ENCODE measurements at places on chromosomes 7 and 10.

- peak; percentile 42 for DNase-seq
Observed at GRCh38 chr10:49161411-49161997, 26.7 kb downstream of the TMEM273 start.

GRCh38 chr10:23345861-23346260, 1.3 kb upstream of the C10orf67 start:
- peak; percentile 76 for DNase-seq

- peak; percentile 93 for DNase-seq
Observed at GRCh38 chr7:2082139-2082998, 150.4 kb downstream of the MAD1L1 start.

- DNase-seq = peak; percentile 89
Observed at GRCh38 chr7:2800931-2801688, 43.0 kb downstream of the GNA12 start.

- no peak for DNase-seq
Observed at GRCh38 chr10:43876976-43877375, 228.3 kb upstream of the ZNF32 start.

GRCh38 chr7:141201145-141201885, 127.5 kb downstream of the TMEM178B start:
- DNase-seq = peak; percentile 22

GRCh38 chr10:55311848-55312635, 511.0 kb upstream of the PCDH15 start:
- peak; percentile 2 for DNase-seq

DNA sequence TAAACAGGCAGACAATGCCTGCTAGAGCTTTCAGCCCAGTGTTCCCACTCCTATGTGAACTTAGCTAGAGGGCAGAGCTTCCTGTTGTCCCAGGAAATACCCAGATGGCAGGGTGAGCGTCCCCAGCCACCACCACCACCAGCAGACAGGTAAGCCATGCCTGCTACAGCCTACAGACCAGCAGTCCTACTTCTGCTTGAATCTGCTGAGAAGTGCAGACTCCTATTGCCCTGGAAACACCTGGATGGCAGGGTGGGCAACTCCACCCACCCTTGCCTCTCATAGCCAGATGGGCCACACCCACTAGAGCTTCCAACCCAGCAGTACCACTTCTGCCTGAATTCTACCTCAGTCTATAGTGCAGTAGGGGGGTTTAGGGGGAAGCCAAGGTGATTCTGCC, 64.4 kb downstream of the FBXL13 start:
- DNase-seq = no peak

GRCh38 chr10:112376396-112376790, 2.5 kb downstream of the ACSL5 start:
- no peak for DNase-seq

- no peak for DNase-seq
Observed at GRCh38 chr10:27621461-27621860, 117.4 kb downstream of the RAB18 start.

GRCh38 chr7:93810561-93810960, 80.0 kb downstream of the TFPI2 start:
- DNase-seq = no peak

DNA sequence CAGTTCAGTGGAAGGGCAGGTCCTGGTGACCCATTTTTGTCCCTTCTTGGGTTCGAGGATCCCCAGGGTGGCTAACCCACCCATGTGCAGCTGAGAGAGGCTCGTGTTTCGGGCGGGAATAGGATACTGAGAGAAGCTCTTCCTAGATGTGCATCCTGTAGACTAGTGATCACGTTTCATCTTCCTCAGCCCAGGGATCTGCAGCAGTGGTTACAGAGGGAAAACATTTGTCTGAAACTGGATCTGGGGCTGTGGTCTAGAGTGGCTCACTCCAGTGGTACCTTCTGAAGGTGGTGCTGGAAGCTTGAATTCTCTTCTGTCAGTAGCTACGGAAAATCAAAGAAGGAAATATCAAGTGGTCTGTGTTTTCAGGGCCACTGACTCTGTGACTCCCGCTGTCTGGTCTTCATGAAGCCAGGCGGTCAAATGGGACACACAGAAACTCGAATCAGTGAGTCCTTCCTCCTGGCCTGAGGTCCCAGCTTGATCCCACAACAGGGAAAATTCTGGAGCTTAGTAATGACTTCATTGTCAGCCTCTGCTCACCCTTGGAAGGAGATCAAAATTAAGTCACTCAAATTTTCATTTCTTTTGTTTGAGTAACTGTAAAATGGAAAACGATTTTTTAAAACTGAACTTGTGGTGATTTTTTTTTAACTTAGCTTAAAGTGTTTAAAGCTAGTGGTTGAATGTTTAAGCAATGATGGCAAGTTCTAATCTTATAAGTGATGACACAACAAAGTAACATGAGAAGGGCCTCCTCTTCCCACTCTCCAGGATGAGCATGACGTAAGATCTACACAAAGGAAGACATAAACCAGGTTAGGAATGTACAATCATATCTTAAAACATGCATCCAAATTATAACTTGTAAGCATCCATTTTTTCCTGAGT, 469.3 kb upstream of the KLF6 start:
- peak; percentile 44 for DNase-seq

- DNase-seq = no peak
Observed at GRCh38 chr7:68276725-68277124, 1280.1 kb downstream of the TYW1 start.

- DNase-seq = no peak
Observed at GRCh38 chr7:40656349-40656748, 521.5 kb downstream of the SUGCT start.

GRCh38 chr10:74026428-74027015, 28.6 kb downstream of the VCL start:
- DNase-seq = no peak

DNA sequence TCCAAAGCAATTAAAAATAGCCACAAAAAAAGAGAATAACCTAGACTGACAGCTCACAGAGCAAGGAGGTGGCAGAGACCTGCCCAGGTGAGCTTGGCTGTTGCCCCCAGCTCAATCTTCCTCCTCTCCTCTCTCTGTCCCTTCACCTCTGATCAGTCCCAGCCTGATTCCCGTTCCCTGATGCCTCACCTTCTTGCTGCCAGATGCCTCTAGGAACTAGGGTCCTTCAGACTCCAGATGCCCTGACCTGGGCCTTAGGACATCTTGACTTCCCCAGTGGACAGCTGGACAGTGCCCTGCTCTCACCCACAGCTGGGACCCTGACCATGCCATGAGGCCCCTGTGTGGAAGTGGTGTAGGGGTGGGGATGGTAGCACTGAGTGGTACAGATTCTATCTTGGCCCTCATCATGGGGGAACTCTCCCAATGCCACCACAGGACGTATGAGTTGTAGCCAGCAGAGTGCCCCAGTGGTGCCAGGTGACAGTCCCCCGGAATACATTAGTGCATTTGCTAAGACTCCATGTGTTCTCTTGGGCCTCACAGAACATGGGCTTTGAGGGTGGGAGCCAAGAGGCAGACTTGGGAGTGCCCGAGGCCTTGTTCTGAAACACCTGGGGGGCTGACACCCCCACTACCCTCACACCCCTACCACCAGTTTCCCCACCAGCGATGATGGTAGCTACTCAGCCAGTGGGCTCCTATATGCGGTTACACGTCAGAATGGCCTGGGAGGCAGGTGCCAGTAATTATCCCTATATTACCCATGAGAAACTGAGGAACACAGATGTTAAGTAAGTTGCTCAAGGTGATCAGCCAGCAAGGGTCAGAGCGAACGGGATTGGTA, 2.0 kb downstream of the DEPP1 start:
- DNase-seq = no peak

DNA sequence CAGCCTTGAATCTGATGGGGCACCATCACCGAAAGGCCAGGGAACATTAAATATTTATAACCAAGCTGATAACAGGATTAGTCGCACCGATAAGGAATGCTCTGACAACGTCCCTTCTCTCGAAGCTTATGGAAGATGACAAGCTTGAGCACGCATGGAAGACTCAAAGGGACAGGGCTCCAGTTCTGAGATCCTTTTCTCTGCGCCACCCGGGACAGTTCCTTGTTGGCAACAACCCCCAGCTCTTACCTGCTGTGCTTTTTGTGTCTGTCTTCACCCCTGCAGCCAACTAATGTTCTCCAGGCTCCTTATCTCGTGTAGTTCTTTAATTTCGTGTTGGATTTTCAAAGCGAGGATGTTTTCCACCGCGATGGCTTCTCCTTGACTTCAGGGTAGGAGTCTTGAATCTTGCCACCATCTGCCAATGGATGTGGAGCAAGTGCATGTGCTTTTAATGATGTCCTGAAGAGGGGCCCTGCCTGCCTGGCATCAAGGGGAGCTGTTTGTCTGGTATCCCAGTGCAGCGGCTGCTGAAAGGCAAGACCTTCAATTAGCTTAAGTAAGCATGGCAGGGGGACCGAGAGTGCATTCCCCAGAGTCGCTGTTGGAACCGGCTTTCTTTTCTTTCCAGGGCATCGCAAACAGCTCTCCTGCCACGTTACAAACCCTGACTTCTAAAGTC, 354 bp upstream of the FERD3L start:
- no peak for DNase-seq

- no peak for DNase-seq
Observed at GRCh38 chr7:70654979-70655378, 477.0 kb upstream of the GALNT17 start.

DNA sequence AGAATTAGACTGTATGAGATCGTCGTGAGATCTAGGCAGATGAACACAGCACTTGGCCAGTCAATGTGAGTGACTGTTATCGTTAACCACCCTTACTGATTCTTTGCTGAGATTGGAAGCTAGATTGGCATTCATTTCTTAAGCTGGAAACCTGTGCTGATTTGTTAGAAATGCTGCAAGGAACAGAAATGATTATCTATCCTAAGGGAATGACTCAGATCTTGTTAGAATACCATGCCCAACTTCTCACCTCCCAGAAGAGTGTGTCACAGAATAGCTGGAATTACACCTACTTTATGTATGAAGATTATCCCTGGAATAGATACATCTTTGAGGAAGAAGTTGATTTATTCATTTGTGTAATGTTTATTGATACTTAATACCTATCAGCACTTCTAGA, 275.2 kb downstream of the AUTS2 start:
- peak; percentile 23 for DNase-seq

GRCh38 chr10:42866115-42866995, 83.8 kb downstream of the BMS1 start:
- DNase-seq = peak; percentile 88

- DNase-seq = no peak
Observed at GRCh38 chr7:90747516-90747915, 151.4 kb downstream of the CDK14 start.

- DNase-seq = no peak
Observed at GRCh38 chr7:68573271-68574005, 1024.8 kb upstream of the AUTS2 start.

GRCh38 chr10:132516771-132517725, 20.5 kb upstream of the INPP5A start:
- peak; percentile 96 for DNase-seq

DNA sequence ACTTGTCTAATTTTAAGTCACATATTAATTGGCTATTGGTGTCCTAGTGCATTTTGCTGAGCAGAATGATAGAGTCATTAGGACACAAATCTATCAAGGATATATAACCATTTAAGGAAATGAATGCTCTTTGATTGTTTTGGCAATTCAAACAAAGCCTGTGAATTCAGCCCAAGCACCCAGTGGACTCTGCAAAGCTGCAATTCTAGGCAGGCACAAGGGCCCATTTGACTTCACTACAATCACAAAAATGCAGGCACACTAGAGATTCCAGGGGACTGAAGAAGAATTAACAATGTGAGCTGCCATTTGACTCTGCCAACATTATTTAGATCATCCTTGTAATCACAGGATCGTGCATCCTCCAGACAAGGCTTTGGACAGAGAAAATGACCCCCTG, 544.2 kb upstream of the PHF14 start:
- no peak for DNase-seq

GRCh38 chr10:78772986-78773530, 295.7 kb upstream of the ZMIZ1 start:
- DNase-seq = no peak

- DNase-seq = no peak
Observed at GRCh38 chr7:70669854-70670253, 462.1 kb upstream of the GALNT17 start.

DNA sequence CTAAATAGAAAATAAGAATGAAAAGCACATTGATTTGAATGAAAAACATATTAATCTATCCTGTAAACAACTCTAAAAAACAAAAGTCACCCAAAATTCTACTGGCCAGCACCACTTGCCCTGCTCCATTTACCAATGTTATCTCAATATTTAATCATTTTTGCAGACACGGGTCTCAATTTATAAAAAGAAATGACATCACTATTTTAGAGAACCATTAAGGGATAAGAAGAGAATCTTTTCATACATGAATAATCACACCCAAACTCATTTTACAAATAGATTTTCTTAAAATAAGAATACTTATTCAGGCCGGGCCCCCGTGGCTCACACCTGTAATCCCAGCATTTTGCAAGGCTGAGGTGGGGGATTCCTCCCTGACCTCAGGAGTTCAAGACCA, 3.9 kb downstream of the SAR1A start:
- DNase-seq = no peak

GRCh38 chr10:73083221-73083620, 13.4 kb downstream of the P4HA1 start:
- DNase-seq = peak; percentile 4

- DNase-seq = peak; percentile 29
Observed at GRCh38 chr10:67666416-67667034, 29.5 kb downstream of the CTNNA3 start.

- DNase-seq = peak; percentile 99
Observed at GRCh38 chr10:63711867-63712716, 190.9 kb downstream of the REEP3 start.

GRCh38 chr7:133983685-133984419, 143.3 kb upstream of the LRGUK start:
- no peak for DNase-seq

DNA sequence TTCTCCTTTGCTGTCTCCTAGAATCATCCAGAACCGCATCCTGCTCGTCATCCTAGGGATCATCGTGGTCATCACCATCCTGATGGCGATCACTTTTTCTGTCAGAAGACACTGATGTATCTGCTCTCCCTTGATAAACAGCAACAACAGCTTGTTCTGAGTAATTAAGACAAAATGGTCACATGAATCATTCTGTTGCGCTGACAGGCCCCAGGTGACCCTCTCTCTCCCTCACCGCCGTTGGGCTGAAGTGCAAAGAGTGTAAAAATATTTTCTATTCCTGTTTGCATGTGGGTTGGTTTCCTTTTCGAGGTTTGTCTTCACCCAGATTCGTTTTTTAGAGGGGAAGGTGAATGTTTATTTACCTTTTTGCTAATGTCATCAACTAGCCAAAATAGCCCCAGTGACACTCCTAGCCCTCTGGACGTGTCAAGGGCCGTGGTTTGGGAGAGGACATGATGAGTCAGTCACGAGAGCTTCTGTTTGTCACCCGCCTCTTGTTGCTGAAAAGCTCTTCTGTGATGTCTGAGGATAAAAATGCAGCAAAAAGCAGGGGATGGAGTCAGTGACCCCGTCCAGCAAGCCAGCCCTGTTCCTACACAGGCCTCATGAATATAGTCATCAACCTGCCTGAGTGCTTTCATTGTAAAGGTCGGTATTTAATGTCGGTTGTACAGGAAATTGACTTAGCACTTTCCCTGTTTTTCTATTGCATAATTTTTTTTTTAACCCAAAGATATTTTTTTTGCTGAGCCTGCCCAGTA, 134.6 kb upstream of the TCF7L2 start:
- DNase-seq = peak; percentile 65
